Fibroblast of the aortic adventitia (primary cell): ENCODE measurements at places on chromosomes 1 and 21.

DNA sequence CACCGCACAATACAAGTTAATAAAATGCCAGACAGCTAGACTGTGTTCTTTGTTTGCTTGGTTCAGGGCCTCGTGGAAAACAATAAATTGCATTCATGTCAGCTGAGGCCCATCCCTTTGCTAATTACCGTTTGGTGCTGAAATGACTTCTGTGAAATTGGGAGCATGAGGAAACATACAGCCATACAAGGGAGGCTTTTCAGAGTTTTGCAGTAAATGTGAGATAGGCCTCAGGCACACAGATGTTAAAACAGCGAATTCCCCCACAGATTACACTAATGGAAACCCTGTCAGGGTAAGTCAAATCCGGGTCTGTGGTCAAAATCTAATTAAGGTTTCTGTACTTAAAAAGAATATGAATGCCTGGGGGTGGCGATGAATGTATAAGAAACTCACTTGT, 173.5 kb upstream of the LMO4 start:
- DNase-seq, result no peak

- DNase-seq, result peak; percentile 51
These were observed 89.8 kb upstream of the KCNE2 start for GRCh38 chr21:34274001-34274400.

- no peak for DNase-seq
These were observed 164.1 kb downstream of the PLPP3 start for GRCh38 chr1:56415258-56415657.

GRCh38 chr1:16315437-16315836, 36.8 kb downstream of the FBXO42 start:
- no peak for DNase-seq

GRCh38 chr1:12107718-12108117, 44.6 kb downstream of the TNFRSF8 start:
- DNase-seq, result no peak

- DNase-seq, result no peak
These were observed 125.9 kb upstream of the EDN2 start for GRCh38 chr1:41610361-41610760.

DNA sequence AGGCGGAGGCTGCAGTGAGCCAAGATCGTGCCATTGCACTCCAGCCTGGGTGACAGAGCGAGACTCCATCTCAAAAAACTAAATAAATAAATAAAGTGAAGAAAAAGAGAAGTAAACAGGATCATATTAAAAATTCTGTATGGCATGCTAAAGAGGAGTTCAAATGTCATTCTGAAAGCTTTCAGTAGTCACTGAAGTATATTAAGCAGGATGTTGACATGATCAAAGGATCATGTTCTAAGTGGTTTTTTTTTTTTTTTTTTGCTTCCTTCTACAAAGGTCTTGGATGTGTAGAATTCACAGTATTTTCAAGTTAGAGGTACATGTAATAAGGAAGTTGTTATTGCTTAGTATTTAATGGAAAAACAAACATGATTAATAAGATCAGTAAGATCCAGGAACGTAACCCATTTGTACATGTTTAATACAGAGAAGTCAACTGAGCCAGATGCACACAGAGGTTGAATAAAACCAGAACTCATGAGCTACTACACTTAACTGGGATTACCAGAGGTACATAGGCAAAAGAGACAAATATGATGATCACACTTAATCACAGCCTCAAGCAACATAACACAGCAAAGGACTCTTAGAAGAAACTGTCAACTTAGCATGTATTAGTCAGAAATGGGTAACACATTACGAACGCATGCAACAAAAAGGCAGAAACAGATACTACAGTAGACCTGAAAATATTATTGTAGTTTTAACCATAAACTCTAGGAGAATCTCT, 12.2 kb downstream of the CDC42BPA start:
- DNase-seq, result no peak

GRCh38 chr1:160001440-160001839, 30.4 kb downstream of the PIGM start:
- DNase-seq, result no peak

DNA sequence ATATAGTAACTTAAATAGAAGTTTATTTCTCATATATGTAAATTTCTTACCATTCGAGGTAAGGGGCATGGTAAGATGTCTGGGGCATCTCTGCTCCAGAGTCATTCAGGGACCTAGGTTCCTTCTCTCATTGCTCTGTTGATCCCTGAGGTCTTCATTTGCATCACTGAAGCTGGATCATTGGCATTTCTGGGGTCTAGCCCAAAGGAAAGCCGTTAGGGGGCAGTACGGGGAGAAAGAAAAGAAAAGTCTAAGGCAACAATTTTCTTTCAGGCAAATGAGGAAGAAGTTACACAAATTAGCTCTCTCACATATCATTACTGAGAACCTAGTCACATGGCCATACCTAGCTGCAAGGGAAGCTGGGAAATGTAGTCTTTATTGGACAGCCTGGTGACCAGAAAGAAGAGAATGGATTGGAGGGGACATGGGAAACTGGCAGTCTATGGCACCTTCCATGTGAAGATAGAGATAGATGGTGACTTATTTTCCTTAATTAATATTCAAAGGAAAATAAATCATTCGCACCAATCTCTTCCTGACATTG, 10.2 kb upstream of the SUSD4 start:
- no peak for DNase-seq

DNA sequence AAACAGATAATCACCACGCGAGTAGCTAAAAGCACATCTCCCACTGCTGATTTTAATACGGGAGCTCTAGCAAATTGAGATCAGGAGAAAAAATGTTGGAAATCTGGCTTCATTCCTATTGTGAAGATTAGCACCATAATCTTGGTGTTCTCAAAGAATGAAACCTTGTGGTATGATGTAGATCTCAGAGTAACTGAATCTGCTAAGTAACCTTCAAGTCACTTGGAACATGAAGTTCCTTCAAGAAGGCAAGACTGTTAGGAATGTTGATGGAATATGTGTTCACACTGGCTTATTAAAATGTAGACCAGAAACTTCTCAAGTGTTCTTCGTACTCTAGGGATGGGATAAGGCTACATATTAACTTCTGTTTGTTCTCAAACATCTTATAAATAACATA, 117.4 kb upstream of the CHRM3 start:
- no peak for DNase-seq

- peak; percentile 55 for DNase-seq
These were observed 213.5 kb upstream of the PTGFR start for GRCh38 chr1:78277253-78277652.

DNA sequence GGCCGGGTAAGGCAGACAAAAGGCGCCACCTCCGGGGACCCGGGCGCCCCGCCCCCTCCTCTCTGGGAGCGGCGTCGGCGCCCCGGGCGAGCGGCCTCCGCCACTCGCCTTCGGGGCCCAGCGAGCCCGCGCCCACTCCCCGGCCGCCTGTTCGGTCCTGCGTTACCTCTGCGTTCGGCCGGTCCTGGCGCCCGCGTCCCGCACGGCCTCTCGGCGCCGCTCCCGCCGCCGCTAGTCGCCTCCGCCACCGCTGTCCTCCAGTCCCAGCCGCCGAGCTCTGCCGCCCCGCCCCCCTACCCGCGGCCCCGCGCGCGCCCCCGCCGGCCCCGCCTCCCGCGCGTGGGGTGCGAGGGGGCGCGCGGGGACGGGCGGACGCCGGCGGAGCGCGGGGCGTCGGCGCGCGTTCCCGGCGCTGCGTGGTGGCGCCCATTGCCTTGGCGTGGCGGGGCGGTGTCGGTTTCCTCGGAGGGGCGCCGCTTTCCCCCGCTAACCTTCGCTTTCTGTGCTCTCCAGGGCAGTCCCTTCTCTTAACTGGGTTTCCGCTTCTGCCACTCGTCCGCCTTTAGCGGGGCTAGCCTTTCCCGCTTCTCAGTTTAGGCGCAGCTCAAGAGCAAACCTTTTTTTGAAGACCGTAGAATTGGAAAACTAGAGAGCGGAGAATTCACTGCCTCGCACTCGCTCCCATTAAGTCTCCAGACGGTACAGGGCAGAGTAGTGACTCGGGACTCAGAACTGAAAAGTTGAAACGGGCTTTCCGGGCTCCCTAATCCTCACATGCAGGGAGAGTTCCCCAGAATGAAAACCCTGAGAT, at the start of gene HP1BP3:
HP1BP3 (minus strand) TSS at position 279 of the 811 bp plus-strand sequence. CDS start 6,867 bp downstream, outside the sequence.
- peak; percentile 67 for DNase-seq

DNA sequence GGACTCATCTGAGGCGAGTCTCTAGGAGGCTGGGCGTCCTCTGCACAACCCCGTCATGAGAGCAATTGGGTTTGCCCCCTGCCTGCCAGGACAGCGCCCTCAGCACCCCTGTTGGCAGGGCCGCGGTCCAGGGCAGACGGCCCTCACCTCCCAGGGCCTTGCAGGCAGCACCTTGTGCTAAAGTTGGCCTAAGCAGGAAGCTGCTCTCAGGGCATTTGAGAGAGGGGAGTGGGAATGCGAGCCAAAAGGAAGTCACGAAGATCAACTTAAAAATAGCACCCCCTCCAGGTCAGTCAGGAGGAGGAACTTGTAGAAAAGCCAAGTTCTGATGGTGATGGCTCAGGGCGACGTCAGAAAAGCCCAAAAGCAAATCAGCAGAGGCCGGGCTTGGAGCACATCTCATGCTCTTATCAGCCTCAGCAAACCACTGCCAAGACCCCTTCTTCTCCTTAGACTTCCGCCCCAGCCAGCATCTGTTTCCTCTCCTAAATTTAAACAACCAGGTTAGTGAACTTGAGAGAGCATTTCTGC, 12.6 kb upstream of the ADORA3 start:
- peak; percentile 85 for DNase-seq

DNA sequence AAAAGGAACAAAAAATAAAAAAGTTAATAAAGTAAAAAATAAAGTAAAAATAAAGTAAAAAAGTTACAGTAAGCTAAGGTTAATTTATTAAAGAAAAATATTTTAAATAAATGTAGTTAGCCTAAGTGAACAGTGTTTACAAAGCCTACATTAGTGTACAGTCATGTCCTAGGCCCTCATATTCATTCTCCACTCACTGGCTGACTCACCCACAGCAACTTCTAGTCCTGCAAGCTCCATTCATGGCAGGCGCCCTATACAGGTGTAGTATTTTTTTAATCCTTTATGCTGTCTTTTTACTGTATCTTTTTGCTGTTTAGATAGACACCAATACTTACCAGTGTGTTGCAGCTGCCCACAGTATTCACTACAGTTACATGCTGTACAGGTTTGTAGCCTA, 12.4 kb downstream of the ADAR start:
- DNase-seq, result peak; percentile 16

GRCh38 chr1:168394858-168395257, 114.2 kb downstream of the TBX19 start:
- no peak for DNase-seq

DNA sequence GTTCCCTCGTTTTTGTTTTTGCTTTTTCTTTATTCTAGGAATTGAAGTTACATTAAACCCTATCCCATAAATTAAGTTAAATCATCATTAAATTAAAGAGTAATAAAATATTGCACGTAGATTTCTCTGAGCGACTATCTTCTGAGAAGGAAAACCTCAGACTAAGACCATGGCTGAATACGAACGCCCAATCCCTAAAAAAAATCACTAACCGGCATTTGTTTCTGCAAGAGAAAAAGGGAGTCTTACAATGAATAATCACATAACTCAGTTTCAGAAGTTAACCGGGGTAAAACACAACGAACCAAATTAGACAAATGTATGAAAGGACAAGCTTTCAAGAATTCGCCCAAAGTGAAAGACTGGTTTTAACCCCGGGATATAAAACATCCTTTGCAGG, 1.3 kb downstream of the PIK3R3 start:
- peak; percentile 36 for DNase-seq

GRCh38 chr1:9732123-9732971, 80.8 kb downstream of the PIK3CD start:
- DNase-seq, result no peak

DNA sequence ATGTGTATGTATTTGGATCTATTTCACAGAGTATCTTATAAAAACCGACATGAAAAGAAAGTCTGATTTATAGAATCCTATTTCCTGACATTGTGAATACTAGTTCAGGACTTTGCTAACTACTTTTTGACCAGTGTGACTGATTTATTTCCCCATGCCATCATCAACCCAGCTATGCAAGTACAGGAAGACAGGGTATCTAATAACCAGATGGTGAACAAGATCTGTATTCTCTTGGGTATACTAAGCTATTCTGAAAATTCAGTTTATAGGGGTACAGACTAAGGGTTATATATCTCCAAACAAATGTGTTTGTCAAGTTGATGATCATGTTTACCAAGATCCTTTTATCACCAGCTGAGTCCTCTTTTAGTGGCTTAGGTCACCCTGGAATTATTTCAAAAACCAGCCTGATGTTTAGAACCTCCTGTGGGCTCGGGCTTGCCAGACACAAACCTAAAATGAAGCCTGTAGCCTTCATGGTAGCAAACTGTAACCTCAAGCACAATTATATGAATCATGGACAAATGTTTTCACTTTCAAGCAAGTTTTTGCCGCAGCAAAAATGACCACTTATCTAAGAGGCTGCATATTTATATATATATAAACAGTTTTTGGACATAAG, 185.1 kb downstream of the FGGY start:
- no peak for DNase-seq

GRCh38 chr1:156490401-156491032, 10.1 kb downstream of the MEF2D start:
- DNase-seq, result no peak

DNA sequence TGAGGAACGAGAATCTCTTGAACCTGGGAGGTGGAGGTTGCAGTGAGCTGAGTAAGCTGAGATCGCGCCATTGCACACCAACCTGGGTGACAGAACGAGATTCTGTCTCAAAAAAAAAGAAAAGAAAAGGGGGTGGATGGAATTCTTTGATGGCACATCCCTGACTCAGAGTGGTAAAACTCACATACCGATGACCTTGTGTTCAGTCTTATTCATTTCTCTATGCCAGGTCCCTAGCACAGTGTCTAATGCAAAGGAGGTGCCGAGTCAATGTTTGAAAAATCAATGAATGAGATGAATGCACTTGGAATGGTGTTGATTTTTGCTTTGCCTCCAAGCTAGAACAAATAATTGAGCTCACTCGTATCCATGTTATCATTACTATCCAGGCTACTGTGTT, 18.5 kb upstream of the FAM20B start:
- no peak for DNase-seq

GRCh38 chr1:17573518-17574041, 34.1 kb downstream of the ARHGEF10L start:
- no peak for DNase-seq

- DNase-seq, result no peak
These were observed 8.8 kb upstream of the TGFB2 start for GRCh38 chr1:218336328-218336727.

DNA sequence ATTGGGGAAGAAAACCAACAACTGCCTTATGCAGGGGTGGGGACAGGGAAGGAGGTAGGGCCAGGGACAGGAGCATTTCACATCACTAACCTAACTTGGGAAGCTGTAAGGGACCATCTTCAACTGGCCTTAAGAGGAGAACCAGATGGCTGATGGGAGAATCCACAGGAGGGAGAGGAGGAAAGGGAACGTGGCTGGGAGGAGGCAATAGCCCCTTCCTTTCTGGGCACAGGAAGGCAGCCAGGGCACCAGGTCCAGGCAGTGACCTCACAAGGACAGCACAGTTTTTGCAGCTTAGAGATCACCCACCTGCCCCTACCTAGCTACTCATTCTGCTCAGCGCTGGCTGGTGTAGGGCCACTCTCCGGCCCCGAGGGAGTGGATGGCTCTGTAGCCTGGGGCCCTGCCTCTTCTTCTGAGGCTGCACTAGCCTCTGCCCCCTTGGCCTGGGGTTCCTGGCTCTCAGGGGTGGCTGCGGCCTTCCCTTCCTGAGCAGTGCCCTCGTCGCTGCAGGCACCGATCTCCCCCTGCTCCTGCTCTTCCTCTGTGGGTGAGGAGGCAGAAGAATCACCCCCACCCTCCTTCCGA, 1.7 kb downstream of the MARCKSL1 start:
- DNase-seq, result no peak
